MM.1S (cell line): ENCODE measurements at places on chromosomes 11 and 22.

GRCh38 chr22:29570912-29571549 is 9.9 kb downstream of the NIPSNAP1 start:
- H3K27ac ChIP-seq = no peak overlapping the region
- H3K27me3 ChIP-seq = no peaks in the 10 kb centered on the region
- no peaks in the 10 kb centered on the region for H3K36me3 ChIP-seq
- H3K4me3 ChIP-seq = no peak overlapping the region
- H3K4me1 ChIP-seq = no peaks in the 10 kb centered on the region
- no peak for DNase-seq

DNA sequence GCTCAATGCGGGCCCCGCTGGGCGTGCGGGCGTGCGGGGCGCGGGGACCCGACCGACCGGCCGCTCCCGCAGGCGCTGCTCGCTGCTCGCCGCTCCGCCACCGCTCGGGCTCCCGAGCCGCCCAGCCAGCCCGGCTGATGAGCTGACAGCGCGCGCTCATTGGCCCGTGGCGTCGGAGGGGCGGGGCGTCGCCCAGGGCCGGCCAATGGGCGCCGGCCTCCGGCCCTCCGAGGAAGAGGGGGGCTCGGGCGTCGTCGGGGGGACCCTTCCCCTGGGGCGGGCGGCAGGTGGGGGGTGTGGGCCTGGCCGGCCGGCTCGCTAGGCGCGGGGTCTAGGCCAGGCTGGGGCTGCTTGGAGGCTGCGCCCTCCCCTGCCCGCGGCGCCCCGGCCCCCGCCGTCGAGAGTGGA is at the start of gene SCUBE1:
Gene SCUBE1, minus strand, starts transcription at position 111 of the 408 bp plus-strand sequence. CDS start 111 bp downstream, outside the sequence.
- no peaks in the 10 kb centered on the region for H3K4me1 ChIP-seq
- no peaks in the 10 kb centered on the region for H3K36me3 ChIP-seq
- H3K27ac ChIP-seq = no peak within 1 kb of the TSS
- peaks cover 25% of the 10 kb centered on the region for H3K27me3 ChIP-seq
- no peak within 1 kb of the TSS for H3K4me3 ChIP-seq

GRCh38 chr11:29368126-29368525 is 648.7 kb downstream of the KCNA4 start:
- no peaks in the 10 kb centered on the region for H3K27me3 ChIP-seq
- DNase-seq = no peak
- H3K36me3 ChIP-seq = no peaks in the 10 kb centered on the region
- no peaks in the 10 kb centered on the region for H3K4me1 ChIP-seq

- no peaks in the 10 kb centered on the region for H3K4me1 ChIP-seq
- no peak overlapping the region for H3K4me3 ChIP-seq
- H3K27ac ChIP-seq = no peak overlapping the region
- DNase-seq = no peak
- H3K36me3 ChIP-seq = no peaks in the 10 kb centered on the region
These were observed 7.8 kb downstream of the CCDC90B start for GRCh38 chr11:83278351-83278750.

DNA sequence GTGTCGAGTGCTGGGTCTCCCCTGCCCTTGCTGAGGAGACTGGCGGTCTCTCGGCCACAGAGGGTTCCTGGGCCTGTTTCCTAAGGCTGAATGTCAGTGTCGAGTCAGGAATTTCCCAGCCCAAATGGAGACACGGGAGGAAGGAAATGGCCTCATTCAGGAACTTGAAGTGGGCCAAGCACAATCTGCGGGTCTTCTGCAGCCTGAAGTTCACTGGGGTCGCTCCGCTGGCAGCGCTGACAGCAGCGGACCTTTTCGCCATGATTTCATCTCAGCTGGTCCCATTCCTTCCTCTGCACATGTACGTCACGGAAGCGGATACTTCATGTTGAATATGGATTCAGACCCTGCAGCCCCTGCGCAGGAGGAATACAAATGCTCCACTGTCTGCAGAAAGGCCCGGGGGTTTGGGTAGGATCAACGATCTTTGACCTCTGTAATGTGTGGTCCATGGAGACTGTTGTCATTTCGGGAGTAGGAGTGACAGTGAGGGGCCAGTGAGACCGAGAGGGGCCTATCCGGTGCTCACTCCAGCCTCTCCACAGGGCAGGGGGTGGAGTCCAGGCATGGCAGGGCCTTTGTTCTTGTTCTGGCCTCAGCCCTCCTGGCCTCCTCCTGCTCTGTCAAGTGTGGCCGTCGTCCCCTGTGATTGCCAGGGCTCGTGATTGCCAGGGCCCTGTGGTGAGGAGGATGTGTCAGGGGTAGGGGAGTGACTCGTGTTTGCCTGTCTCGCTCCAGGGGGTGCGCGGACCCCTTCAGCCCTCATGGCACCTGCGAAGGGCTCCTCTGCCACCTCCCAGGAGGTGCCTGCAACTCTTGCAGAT is 402.3 kb downstream of the TBC1D22A start:
- H3K4me1 ChIP-seq = no peaks in the 10 kb centered on the region
- H3K27me3 ChIP-seq = no peaks in the 10 kb centered on the region
- H3K36me3 ChIP-seq = no peaks in the 10 kb centered on the region
- H3K4me3 ChIP-seq = no peak overlapping the region
- no peak overlapping the region for H3K27ac ChIP-seq

GRCh38 chr22:41842996-41843970 is 10.4 kb downstream of the SREBF2 start:
- no peaks in the 10 kb centered on the region for H3K27me3 ChIP-seq
- H3K36me3 ChIP-seq = peaks cover 14% of the 10 kb centered on the region
- no peak for DNase-seq
- H3K4me1 ChIP-seq = no peaks in the 10 kb centered on the region; the same call in 1 of the 2 replicates

DNA sequence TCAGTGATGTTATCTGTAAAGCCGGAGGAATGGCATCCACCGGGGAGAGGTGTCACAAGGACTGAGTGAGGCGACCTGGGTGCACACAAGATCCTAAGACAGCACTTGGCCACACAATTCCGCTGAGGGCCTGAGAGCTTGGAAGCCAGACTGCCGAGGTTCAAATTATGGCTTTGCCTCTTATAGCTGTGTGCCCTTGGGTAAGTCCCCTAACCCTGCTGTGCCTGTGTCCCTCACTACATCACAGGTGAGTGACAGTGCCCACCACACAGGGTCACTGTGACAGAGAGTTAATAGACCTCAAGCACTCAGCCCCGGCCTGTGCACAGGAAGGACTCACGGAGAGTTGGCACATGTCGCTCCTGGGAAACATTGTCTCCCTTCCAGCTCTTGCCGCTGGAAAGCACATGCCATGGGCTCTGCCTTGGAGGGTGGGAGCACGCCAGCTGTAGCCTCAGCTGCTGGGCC is 592 bp downstream of the RHOD start:
- DNase-seq = no peak
- H3K27me3 ChIP-seq = no peaks in the 10 kb centered on the region
- H3K27ac ChIP-seq = no peak overlapping the region
- peak overlapping the region; percentile 77 for H3K4me3 ChIP-seq
- no peaks in the 10 kb centered on the region for H3K36me3 ChIP-seq
- peaks cover 28% of the 10 kb centered on the region for H3K4me1 ChIP-seq

- H3K36me3 ChIP-seq = no peaks in the 10 kb centered on the region
- H3K27ac ChIP-seq = no peak overlapping the region
- DNase-seq = no peak
- H3K4me1 ChIP-seq = no peaks in the 10 kb centered on the region
- H3K4me3 ChIP-seq = no peak overlapping the region
These were observed 149.8 kb downstream of the MPPED1 start for GRCh38 chr22:43561415-43562178.

GRCh38 chr11:47495856-47496217 is 46.9 kb upstream of the RAPSN start:
- no peak overlapping the region for H3K4me3 ChIP-seq
- 0 out of 2 replicates have a peak, but pooled peaks cover 2% of the 10 kb centered on the region for H3K36me3 ChIP-seq
- H3K4me1 ChIP-seq = peaks cover 2% of the 10 kb centered on the region; the same call in 1 of the 2 replicates
- no peak overlapping the region for H3K27ac ChIP-seq
